Stimulated activated CD8-positive, alpha-beta memory T cell treated with anti-CD3 and anti-CD28 coated beads, Interleukin-15, amount 100 ng/mL, for 24 hours (primary cell): ENCODE measurements at places on chromosomes 13 and 19.

- DNase-seq, result no peak
Measured at GRCh38 chr13:98239162-98240076, 62.4 kb upstream of the RNF113B start.

DNA sequence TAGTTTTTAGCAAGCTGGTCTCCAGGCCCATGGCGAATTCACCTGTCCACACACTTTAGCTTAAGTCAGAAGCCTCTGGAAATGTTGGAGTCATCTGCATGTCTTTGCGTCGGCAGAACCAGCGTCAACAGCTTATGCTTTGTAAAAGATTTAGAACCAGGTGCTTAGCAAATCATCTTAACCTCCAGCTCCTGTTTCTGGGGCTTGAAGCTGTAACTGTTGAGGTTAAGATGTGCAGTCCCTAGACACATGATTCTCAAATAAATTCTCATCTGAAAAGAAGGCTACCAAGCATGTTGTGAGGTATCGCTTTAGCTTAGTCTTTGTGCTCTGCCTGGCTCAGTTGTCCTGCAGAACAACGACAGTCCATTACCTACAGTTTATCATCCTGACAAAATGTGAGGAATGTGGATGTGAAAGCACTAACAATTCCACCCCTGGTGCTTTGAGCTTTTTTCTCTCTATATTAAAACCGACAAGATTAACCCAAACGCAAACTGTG lies 4.4 kb downstream of the EFNB2 start:
- no peak for DNase-seq

- DNase-seq, result no peak
Measured at GRCh38 chr13:50457415-50458393, 385.8 kb downstream of the DLEU7 start.

GRCh38 chr19:932648-933552 lies 7.1 kb downstream of the ARID3A start:
- DNase-seq, result no peak

DNA sequence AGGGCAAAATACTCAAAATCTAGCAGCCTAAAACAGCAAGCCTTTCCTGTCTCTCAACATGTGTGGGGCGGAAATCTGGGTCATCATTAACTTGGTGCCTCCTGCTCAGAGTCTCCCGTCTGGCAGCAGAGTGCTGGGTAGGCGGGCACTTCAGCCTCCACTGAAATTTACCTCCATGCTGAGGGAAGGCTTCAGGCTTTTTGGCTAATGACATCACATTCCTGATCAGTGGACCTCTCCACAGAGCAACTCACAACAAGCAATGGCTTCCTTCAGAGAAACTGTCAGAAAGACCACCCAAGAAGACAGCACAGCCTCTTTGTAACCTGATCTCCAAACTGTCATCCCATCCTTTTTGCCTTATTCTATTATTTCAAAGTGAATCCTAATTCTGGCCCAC lies 1109.0 kb downstream of the UQCRFS1 start:
- no peak for DNase-seq

DNA sequence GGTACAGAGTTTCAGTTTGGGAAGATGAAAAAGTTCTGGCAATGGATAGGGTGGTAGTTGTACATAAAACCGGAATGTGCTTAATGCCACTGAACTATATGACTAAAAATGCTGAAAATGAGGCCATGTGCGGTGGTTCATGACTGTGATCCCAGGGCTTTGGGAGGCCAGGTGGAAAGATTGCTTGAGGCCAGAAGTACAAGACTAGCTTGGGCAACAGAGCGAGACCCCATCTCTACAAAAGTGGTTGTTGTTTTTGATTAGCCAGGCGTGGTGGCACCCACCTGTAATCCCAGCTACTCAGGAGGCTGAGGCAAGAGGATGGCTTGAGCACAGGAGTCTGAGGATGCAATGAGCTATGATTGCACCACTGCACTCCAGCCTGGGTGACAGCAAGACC lies 12.8 kb downstream of the SMAD9 start:
- DNase-seq, result no peak

- DNase-seq, result no peak
Measured at GRCh38 chr13:112984501-112984900, 15.5 kb downstream of the MCF2L start.

- no peak for DNase-seq
Measured at GRCh38 chr19:38204096-38204495, 19.9 kb downstream of the DPF1 start.

DNA sequence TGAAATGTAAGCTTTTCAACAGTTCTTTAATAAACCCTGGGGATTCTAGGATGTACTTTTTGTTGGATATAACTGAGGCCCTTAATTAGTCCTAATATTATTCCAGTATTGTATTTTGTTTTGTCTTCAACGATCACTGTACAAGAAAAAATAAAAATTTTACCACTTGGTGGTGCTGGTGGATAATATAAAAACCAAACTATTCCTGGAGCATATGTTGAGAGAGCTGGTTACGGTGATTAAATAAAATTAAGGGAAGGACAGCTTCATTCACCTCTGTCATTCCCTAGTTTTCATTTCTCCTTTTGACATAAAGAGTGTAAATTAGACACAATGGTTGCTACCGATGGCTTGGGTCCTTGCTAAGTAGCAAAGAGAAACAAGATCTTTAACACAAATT lies 598.6 kb upstream of the PCDH20 start:
- no peak for DNase-seq

GRCh38 chr19:2477732-2478191 lies 1.8 kb downstream of the GADD45B start:
- no peak for DNase-seq

GRCh38 chr19:11364935-11365334 lies 9.5 kb upstream of the SWSAP1 start:
- DNase-seq, result no peak

GRCh38 chr19:13830741-13831536 lies 35.7 kb downstream of the ZSWIM4 start:
- no peak for DNase-seq

DNA sequence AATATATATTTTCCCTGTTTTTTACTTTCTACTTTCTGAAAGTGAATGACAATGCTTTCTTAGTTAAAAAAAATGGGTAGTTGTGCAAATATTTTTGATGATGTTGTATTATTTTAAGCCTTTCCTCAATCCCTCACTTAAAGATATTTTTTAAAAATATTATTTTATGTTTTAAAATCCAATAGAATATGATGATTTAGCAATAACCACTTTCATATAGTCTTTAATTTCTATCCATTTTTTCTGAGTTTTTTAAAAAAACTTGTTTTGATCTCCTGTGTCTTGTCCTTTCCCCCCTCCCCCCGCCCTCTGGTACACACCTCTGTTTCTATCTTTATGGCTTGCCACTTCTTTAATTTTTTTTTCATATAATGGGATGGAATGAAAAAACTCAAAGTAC lies 362.0 kb upstream of the SLITRK6 start:
- no peak for DNase-seq

GRCh38 chr13:113220141-113220598 lies 10.8 kb downstream of the CUL4A start:
- no peak for DNase-seq

- no peak for DNase-seq
Measured at GRCh38 chr13:74114202-74114601, 20.0 kb downstream of the KLF12 start.

DNA sequence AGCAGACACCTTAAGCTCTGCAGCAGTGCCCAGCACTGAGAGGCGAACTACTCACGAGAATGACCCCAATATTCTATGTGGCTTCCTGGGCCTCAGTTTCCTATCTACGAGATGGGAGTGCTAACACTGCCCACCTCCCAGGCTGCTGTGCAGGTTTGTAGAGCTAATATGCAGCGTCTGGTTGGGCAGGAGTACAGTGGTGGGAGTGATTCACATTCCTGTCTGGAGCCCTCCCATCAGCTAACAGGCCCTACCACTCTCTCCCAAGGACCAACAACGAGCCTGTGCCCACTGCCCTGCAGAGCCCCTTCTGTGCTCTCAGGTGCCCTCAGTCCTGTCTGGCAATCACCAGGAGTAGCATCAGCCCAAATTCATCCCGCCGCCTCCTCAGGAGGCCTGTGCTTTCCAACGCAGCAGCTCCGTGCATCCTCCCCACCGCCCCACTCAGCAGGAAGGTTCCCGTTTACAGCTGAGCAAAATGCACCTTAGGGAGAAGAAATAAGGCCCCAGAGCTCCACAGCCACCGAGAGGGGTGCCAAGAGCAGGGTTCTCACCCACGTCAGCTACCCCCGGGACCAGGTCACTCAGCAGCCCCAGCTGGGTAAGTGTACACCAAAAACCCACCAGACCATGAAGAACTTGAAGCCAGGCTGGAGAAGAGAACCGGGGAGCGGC lies 6.6 kb downstream of the AKT2 start:
- no peak for DNase-seq

- DNase-seq, result no peak
Measured at GRCh38 chr13:68261105-68261504, 1031.0 kb upstream of the PCDH9 start.

GRCh38 chr13:44819772-44820171 lies 169.5 kb downstream of the NUFIP1 start:
- no peak for DNase-seq

DNA sequence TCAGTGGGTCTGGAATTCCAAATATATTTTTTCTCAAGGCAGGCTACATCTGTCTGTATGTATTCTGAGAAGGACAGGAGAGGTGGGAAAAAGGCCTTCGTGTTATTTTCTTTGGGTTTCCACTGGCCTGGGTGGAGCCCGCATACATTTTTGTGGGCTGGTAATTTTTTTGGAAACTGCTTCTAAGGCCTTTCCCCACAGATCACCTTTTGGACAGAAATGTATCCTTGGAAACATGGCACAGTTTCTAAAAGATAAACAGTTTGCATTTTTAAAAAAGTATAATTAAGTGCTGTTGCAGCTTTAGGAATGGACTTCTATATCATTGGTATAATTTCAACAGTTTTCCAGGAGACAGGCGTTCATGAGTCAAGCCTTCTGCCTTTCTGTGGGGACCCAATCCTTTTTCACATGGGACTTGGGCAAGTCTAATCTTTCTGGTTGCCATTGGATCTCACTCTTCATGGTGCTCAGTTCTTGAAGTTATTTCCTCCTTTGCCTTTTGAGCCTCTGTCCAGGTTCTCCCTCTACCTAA lies 8.9 kb downstream of the RFX2 start:
- DNase-seq, result no peak

DNA sequence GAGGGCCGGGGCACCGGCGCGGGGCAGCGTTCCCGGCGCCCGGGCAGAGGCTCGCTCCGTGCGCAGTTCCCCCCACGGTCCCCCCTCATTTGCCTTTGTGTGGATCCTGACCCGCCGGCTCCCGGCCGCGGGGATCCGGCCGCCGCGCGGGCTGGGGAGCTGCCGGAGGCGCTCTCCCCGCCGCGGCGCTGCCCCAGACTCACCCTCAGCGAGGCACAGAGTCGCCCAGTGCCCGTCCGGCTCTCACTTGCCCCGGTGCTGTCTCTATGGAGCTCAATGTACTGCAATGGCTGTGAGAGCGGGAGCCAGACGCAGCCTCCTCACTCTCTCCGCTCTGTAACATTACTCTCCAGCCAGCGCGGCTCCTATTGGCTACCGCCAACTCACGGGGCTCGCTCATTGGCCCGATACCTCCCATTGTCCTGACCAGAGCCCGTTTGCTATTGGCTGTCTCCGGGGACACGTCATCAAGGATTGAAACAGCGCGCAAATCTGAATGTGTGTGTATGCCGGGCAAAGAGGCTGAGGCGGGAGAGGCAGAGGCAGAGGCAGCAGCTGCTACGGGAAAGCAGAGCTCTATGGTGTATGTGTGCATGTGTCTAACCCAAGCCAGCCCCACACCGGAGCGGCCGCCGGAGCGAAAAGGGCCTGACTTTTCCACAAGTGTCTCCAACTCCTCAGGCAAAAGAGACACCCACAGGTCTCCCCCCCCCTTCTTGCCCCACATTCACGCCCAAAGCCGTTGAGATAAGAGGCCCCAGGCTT lies at the start of gene HMGB1:
HMGB1 (minus strand) TSS at position 344 of the 765 bp plus-strand sequence. CDS start 2,256 bp downstream, outside the sequence.
- peak; percentile 86 for DNase-seq

GRCh38 chr19:17794731-17795494 lies at the start of gene B3GNT3:
TSS of gene B3GNT3 (plus strand) at chr19:17795138. CDS start at chr19:17807808, 12,670 bp downstream.
- DNase-seq, result no peak

DNA sequence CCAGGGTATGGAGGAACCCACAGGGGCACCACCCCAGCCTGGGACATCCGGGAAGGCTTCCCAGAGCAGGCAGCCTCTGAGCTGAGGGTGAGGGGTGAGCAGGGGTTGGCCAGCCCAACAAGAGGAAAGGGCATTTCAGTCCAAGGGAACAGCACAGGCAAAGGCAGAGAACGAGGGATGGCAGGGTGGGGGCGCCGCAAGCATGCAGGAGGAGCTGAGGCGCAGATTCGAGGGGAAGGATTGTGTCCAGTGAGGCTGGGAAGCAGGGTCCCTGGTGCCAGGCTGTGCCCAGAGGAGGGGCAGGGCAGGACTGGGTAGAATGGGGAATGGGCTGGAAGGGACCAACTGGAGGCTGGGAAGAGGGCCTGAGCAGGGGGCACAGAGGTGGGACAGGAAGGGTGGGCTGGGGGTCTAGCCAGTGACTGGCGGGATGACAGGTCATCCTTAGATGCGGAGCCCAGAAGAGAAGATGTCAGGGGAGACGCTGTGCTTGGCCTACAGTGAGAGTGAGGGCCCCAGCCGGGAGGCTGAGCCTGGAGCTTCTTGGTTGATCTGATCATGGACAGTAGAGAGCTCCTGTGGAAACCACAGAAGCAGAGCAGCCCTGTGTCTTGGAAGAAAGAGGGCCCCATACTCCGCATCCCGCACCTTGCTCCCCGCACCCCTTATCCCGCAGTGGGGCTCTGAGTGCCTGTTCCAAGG lies 13.6 kb downstream of the EMP3 start:
- DNase-seq, result no peak

DNA sequence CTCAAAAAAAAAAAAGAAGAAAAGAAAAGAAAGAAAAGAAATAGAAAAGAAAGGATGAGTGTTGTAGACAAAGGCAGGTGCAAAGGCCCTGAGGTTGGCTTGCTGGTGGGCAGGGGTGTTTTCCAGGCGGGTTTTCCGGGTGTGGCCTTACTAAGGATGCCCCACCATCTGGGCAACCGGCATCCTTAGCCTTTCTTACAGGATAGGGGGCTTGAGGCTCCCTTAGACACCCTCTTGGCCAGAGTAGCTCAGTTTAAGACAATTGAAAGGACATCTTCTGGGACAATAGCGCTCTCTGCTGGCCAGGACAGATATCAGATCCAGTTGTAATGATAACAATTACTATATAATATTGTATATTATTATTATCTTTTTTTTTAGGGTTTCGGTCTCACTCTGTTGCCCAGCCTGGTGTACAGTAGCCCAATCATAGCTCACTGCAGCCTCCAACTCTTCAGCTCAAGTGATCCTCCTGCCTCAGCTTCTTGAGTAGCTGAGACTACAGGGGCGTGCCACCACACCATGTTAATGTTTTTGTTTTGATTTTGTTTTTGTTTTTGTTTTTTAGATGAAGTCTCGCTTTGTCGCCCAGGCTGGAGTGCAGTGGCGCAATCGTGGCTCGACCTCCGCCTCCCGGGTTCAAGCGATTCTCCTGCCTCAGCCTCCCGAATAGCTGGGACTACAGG lies 1.4 kb upstream of the QTRT1 start:
- DNase-seq, result peak; percentile 37

GRCh38 chr13:106981051-106981450 lies 413.1 kb upstream of the ARGLU1 start:
- no peak for DNase-seq

DNA sequence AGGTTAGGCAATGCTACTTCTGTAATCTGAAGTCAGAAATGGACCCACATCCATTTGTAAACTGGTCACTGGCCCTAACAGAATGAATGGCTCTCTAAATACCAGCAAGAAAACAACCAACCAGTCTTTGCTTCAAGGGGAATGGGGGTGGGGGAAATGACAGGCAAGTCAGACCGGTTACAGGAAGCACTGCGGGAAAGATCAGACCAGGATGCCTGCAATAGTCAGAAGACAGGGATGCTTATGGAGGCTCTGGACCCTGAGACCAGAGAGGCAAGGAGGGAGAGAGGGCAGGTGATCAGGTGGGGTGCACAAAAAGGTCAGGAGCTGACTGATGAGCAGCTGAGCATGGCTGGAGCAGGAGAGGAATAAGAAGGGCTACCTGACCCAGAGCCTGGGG lies 13.1 kb downstream of the MED26 start:
- no peak for DNase-seq
